ENCODE measurements at places on chromosomes 16 and 17. TPM values are rescaled to one million over a fixed set of nuclear protein-coding genes. Genes with fewer than 3 reads are reported as not detected.

DNA sequence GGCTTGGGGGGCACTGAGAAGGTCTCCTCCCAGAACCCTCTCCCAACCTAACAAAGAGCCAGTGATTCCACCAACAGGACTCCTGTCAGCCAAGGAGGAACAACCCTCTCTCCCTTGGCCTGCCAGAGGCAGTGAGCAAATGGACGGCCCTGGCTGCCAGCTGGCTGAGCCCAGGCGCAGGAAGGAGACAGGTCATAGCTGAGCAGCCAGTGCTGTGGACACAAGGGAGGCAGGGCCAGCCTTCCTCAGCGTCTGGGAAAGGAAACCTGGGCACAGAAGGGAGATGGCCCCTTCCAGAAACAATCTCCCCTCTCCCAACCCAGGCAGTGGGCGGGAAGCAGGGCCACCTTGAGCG lies 2.1 kb downstream of the MPO start:
- no peak for DNase-seq

DNA sequence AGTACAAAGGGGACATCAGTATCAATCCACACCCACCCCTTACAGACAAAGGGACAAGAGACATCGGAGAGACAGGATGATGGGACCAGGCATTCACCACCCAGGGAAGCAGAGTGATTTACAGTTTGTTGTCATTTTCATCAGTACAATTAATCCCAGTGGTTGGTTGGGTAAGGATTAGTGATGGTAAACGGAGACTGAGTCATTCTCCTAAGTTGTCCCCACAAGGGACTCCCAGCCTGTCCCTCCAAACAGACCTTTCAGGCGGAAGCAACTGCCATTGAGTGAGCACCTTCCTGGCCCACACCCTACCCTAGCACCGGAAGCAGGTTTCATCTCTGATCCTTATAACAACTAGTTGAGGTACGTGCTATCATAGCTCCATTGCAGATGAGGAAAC lies 11.2 kb downstream of the PPL start:
- no peak for DNase-seq

DNA sequence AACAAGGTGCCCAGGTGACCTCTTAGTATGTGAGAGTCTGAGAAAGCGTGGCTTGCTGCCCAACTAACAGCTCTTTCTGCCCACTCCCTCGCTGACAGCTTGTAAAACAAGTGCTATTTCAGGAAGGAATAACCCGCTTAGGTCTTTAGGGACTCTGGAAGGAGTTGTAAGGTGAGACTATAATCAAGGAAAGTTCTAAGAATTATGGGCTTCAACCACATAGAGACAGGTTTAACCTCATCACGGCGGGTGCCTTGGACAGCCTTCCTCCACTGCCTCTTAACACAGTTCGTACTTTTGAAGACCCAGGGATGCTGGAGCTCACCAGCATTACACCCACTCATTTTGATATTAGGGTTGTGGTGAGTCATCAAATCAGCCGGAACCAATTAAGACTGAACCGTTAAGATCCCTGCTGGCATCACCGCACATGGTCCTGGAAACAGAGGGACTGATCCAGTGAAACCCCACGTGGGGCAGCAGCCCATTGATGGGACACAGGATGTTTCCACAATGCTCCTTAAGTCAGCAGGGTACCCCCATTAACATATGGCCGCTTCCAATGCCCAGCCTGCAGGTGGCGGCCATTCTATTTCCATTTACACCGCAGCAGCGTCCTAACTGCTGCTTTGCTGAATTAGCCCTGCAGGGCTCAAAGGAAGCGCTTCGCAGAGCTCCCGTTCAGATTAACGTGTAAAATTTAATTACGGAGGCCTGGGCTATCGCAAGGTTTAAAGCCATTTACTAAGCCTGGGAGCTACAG lies 176.6 kb upstream of the SDK2 start:
- no peak for DNase-seq

- DNase-seq, result no peak
These were observed 1.6 kb downstream of the FHOD1 start for GRCh38 chr16:67245674-67246080.

- no peak for DNase-seq
These were observed 89.2 kb downstream of the AMFR start for GRCh38 chr16:56336071-56336688.

- no peak for DNase-seq
These were observed 1.3 kb downstream of the TUBB3 start for GRCh38 chr16:89924297-89924924.

DNA sequence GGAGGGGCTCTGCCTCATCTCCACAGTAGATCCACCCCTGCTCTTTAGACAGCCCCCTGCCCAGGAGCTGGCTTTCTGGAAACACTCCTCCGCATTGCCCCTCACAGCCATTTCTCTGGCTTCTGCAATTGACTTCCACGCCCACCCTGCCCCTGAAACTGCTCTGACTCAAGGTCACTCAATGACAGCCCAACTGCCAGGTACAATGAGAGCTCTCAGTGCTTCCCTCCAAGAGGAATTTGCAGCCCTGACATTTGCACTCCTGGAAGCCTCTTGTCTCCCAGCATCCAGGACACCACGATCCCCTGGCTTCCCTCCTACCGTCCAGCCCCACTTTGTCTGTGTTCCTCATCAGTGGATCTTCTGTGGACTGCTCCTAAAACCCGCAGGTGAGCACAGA lies 421.5 kb downstream of the SOX9 start:
- no peak for DNase-seq

GRCh38 chr16:49431591-49432290 lies 58.1 kb downstream of the C16orf78 start:
- no peak for DNase-seq

- DNase-seq, result no peak
These were observed 14.5 kb downstream of the KANSL1 start for GRCh38 chr17:46178550-46179214.

- peak; percentile 1 for DNase-seq
These were observed 13.3 kb downstream of the TSPOAP1 start for GRCh38 chr17:58315281-58315711.

GRCh38 chr17:79855331-79856124 lies 16.3 kb upstream of the CBX4 start:
- no peak for DNase-seq

DNA sequence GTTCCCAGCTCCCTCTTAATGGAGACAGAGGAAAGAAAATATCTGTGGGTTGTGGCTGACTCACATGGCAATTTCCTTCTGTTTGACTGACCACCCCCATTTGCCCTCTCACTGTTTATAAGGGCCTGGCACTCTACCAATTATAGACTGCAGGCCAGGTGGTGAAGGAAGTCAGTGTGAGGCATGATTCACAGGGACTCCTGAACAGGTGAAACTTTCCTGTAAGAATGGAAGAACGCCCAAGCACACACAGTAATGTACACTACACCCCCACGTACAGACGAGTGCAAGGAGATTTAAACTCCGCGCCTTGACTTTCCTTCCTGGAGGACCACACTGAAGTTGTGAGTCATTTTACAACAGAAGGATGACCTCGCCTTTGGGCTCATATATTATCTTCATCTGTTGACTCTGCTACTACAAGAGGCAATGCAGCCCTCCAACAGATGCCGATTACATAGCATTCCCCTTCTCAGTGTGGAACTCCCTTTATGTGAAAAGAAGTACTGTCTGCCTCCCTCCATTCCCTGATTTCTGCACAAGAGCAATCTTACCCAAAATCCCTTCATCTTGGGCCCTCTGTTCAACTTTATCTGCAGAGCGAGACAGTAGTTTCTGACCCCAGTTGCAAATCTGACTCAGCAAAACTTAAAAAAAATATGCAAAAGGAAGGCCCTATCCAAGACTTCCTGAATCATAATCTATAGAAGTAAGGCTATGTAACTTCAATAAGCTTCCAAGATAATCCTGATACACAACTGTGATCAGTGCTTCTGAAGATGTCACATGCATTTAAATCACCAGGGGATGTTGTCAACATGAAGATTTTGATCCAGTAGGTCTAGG lies 163.6 kb downstream of the SHISA6 start:
- no peak for DNase-seq

GRCh38 chr17:3817851-3818605 lies 17.0 kb upstream of the ITGAE start:
- DNase-seq, result no peak

- peak; percentile 13 for DNase-seq
These were observed 207.3 kb downstream of the CCDC182 start for GRCh38 chr17:57537524-57538410.

DNA sequence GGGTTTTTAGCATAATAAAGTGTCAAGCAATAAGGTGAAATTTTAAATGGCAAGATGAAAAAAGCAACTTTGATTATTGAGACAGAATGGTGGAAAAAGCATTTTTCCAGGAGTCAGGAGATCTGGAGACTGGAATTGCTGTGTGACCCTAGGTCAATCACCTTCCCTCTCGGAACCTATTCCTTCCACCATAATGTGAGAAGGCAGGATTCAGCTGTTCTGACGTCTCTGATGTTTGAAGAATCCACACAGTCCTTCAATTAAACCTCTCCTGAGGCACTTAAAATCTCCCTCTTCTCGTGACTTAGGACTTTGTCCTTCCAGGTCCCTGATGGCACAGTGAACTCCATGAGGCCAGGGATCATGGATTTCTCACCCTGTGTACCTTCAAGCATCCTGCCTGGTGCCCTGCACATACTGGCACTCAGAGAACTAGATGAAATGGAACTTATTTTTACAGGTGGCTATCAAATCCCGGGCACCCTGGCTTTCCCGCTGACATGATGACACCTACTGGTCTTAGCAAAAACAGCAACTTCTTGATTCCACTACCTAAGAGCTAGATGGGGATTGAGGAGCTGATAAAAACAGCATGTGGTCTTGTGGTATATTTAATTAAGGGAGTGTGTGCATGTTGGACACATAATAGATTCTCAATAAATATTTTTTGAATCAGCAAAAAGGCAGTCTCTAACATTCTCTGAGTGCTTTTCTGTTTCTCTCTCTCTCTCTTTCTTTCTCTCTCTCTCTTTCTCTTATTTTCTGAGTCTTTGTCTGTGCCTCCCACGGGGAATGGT lies 2.3 kb upstream of the CCDC182 start:
- no peak for DNase-seq

DNA sequence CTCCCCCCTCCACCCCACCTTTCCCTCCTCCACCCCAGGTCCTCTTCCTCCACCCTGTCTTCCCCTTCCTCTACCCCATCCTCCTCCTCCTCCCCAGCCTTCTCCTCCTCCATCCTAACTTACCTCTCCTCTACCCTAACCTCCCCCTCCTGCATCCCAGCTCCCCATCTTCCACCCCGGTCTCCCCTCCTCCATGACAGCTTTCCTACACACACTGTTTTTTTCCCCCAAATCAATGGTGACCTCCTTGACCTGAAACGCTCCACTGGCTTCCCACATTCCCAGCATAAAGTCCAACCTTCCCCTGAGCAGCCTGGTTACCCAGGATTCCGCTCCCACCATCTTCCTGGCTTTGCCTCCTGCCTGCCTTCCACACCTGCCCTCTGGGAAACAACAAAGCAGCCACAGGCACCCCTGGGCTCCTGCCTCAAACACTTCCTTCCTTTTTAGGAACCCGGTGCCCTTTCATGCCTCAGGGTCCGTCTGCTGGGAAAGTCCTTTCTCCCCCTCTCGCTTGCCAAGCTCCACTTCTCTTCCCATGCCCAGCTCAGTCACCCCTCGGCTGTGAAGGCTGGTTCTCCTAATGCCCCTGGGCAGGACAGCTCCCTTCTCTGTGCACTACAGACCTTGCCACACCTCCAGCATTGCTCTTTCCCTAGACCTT lies 2.1 kb downstream of the RGS9 start:
- DNase-seq, result no peak

DNA sequence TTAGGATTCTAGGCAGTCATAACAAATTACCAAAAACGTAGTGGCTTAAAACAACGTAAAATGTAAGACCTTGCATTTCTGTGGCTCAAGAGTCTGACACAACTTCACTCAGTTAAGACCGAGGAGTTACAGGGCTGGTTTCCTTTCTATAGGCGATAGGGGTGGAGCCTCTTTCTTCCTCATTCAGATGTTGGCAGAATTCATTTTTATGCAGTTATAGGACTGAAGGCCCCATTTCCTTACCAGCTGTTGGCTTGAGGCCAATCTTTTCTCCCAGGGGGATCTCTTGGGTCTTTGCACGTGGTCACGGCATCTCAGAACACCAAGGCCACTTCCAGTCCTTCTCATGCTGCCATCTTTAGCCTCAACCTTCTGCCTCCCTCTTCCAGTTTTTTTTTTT lies 145.2 kb downstream of the KCNJ2 start:
- DNase-seq, result no peak

- DNase-seq, result no peak
These were observed 327.9 kb upstream of the SOX9 start for GRCh38 chr17:71792966-71793365.

- DNase-seq, result no peak
These were observed 205.9 kb downstream of the HS3ST3A1 start for GRCh38 chr17:13395862-13396261.

- no peak for DNase-seq
These were observed 2.7 kb downstream of the CCL8 start for GRCh38 chr17:34321964-34322363.

DNA sequence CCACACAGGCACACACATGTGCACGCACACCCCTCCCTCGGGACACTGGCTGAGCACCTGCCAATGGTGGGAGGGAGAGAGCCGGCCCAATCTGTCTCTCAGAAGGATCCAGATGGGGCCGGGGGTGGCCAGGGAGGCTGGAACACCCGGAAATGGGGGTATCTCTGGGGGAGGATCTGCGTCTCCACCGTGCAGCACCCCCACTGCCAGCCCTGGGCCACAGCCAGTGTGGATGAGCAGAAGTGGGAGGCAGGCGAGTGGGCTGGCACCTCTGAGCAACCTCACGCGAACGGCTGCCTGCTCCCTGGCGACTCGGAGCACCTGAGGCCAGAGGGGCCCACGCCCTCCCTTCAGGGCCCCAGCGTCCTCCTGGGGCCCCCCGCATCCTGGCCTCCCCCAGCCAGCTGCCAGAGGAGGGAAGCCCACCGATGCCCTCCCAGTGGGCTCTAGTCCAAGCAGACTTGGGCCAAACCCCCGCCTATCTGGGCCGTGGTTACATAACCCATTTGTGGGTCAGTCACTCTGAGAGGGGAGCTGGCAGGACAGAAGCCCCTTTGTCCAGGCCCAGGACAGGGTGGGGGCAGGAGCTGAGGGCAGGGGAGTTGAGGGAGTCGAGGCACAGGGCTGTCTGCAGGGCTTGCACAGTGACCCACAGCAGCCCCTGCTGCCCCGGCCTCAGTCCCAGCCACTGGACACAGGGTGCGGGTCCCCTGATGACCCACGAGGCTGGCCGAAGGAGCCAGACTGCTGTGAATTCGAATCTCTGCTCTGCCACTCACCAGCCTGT lies 5.6 kb downstream of the CASKIN1 start:
- no peak for DNase-seq

GRCh38 chr17:63247706-63248105 lies 198.4 kb downstream of the CYB561 start:
- no peak for DNase-seq

Gene CKLF
- 42.9 TPM for total RNA-seq

Gene ALOX15
- total RNA-seq, result 0.44 TPM

Gene SALL1
- total RNA-seq, result not detected

Gene GLG1
- 193 TPM for total RNA-seq

Gene ANKRD40CL
- total RNA-seq, result not detected

Gene TNFRSF13B
- total RNA-seq, result not detected

Gene LGALS9
- 11.6 TPM for total RNA-seq

Gene PDILT
- total RNA-seq, result not detected

Gene C1QTNF8
- total RNA-seq, result not detected

Gene OR1A1
- total RNA-seq, result not detected

Gene SGCA
- total RNA-seq, result not detected

Gene C17orf107
- total RNA-seq, result 37.2 TPM

Gene SLC43A2
- total RNA-seq, result 21.1 TPM

Gene MSI2
- total RNA-seq, result 150 TPM

Measured in naive thymus-derived CD4-positive, alpha-beta T cell (primary cell).